ENCODE measurements at places on chromosomes 3 and 15.

DNA sequence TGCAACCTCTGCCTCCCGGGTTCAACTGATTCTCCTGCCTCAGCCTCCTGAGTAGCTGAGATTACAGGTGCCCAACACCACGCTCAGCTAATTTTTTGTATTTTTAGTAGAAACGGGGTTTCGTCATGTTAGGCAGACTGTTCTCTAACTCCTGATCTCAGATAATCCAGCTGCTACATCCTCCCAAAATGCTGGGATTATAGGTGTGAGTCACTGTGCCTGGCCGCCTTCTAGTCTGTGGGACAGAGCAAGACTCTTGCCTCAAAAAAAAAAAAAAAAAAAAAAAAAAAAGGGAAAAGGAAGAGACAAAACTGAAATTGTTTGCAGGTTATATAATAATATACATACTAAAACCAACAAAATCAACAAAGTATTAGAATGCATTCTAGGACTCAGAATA lies 215.2 kb downstream of the PCCB start:
- DNase-seq: no peak

- no peak for DNase-seq
Measured at GRCh38 chr3:141811348-141811747, 48.1 kb downstream of the GRK7 start.

GRCh38 chr3:159458982-159459381 lies 529.7 kb upstream of the IL12A start:
- DNase-seq: no peak

DNA sequence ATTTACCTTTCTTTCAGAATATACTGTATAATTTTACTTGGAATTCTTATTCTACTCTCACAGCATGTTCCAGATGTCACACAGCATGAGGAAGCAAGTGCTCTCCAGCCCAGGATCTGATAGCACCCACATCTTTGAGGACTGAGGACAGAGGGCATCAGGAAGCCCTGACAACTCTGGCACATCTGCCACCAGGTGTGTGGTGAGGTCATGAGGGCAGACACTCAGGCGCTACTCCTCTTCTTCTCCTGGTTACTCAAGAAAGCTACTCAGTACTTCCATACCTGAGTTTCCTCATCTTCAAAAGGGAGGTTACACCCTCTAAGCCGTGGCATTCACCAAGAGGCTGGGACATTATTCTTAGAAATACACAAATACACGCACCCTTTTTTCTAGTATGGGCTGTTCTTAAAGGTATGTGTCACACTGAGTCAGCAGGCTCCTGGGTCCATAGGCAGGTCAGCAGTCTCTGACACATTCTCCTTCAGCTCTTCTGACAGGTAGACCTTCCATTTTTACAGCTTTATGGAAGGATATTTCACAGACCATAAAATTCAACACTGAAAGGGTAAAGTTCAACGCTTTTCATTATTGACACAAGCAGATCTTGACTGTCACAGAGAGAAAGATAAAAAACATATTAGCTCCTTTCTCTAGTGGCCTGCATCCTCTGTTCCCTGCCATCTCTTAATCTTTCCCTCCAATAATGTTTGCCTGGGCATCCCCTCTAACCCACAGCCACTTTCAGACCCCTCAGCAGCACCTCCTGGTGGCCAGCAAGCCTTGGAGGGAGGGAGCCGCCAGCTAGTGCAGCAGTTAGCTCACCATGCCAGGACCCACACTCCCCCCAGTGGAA lies 103.2 kb upstream of the TJP1 start:
- DNase-seq: no peak

DNA sequence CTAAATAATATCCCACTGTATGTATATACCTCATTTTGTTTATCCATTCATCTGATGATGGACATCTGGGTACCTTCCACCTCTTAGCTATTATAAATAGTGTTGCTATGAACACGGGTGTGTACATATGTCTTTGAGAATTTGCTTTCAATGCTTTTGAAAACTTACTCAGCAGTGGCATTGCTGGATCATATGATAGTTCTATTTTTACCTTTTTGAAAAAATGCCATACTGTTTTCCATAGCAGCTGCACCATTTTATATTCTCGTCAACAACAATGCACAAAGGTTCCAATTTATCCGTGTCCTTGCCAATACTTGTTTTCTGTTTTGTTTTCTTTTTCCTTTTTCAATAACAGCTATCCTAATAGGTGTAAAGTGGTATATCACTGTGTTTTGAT lies 77.1 kb downstream of the PEAK1 start:
- DNase-seq: no peak

DNA sequence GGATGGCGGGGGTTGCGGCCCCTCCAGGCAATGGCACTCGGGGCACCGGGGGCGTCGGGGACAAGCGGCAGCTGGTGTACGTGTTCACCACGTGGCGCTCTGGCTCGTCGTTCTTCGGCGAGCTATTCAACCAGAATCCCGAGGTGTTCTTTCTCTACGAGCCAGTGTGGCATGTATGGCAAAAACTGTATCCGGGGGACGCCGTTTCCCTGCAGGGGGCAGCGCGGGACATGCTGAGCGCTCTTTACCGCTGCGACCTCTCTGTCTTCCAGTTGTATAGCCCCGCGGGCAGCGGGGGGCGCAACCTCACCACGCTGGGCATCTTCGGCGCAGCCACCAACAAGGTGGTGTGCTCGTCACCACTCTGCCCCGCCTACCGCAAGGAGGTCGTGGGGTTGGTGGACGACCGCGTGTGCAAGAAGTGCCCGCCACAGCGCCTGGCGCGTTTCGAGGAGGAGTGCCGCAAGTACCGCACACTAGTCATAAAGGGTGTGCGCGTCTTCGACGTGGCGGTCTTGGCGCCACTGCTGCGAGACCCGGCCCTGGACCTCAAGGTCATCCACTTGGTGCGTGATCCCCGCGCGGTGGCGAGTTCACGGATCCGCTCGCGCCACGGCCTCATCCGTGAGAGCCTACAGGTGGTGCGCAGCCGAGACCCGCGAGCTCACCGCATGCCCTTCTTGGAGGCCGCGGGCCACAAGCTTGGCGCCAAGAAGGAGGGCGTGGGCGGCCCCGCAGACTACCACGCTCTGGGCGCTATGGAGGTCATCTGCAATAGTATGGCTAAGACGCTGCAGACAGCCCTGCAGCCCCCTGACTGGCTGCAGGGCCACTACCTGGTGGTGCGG lies 1.9 kb downstream of the CHST2 start:
- no peak for DNase-seq

DNA sequence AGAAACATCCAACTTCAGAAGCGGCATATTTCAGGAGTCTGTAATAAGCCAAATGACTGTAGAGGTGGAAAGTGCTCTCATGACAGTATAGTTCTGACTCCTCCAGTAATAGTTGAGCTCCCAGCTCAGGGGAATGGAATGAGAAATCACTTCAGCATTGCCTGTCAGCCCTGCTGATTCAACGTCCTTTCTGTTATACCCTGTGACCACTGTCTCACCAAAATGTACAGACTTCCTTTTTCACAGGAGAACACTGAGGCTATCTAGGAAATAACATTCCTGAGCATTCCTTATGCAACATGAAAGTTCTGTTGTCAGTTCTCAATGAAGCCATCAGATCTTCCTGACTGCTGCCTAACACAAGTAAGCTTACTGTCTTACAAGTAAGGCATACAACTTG lies 284.5 kb upstream of the MME start:
- no peak for DNase-seq

DNA sequence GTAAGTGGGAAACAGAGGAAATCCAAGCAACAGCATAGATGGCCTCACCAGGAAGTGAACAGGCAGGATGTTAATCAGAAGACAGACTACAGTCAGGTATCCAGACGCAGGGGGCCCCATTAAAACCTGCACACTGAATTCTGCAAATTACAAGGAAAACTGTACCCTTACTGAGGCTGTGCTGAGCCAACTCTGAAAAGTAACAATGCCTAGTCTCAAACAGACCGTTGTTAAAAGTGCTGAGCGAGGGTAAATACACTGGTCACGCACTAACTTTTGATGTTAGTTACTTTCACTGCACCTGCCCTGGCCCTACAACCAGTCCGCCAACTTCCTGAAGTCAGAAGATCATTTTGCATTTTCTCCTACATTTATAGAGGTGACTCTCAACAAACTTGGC lies 1.0 kb downstream of the TAMM41 start:
- DNase-seq: no peak

- DNase-seq: no peak
Measured at GRCh38 chr3:39124876-39125840, 17.7 kb downstream of the TTC21A start.

DNA sequence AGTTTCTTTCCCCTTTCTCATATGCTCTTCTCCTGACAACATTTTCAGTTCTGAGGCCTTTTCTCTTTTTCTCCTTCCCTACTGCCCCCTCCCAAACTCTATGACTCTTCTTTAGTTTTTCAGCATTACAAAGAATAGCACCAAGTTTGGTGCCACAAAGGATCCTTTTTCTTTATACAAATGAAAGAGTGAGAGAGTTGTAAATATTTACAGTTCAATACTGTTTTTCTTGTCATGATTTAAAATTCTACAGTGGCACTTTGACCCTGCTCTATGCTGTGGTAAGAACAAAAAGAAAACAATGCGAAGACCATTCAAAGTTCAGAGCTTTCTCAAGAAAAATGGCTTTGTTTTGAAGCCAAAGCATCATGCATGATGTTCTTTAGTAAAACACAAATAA lies 667.9 kb upstream of the SGO1 start:
- no peak for DNase-seq

DNA sequence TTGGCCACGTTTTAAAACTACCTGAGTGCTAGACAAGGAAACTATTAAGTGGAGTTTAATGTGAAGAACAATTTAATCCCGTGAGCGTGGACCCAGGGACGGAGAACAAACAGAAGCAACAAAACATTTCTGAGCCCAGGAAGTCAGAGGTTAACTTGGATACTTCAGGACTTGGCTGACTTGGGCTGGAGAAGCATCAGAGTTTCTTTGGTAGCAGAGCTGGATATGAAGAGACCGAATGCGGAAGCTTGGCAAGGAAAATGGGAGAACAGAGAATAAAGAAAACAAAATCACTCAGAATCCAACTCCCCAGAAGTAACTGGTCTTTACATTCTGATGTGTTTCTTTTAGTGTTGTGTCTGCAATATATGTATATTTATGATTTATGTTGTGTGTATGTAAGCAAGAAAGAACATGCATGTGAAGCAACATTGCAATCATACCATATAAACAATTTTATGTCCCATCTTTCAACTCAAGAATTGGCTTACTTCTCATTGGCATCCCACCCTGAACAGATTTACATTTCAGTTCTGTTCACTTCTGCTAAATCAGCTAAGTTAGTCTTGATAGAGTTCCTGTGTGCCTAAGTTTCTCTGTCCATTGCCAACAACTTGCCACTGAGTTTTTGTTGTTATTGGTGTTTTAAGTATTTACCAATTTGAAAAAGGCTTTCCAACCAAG lies 17.2 kb upstream of the PLOD2 start:
- DNase-seq: no peak

DNA sequence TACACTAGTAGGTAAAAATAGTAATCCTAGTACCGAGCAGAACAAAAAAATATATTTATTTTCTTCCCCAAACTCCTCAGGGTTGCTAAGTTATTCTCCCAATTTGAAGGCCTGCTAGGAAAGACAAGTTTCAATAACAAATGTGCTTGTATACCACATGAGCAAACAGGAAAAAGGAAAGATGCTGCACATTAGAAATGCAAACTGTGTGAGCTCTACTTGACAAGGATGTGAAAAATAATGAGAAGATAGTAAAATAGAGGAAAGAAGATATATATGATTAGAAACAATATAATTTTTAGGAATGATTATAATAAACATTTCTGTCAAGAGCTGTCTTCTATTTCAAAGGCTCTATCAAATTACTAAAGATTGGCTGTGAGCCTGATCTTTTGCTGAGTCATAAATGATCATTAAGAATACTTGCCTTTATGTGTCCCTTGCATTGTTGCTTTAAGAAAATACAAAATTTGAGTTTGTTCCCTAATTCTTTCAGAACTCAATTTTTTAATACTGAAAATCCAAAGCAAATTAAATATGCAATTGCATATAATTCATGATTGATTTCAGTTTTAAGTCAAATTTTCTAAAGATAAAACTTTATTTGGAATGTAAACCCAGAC lies 174.2 kb downstream of the NEK10 start:
- no peak for DNase-seq

DNA sequence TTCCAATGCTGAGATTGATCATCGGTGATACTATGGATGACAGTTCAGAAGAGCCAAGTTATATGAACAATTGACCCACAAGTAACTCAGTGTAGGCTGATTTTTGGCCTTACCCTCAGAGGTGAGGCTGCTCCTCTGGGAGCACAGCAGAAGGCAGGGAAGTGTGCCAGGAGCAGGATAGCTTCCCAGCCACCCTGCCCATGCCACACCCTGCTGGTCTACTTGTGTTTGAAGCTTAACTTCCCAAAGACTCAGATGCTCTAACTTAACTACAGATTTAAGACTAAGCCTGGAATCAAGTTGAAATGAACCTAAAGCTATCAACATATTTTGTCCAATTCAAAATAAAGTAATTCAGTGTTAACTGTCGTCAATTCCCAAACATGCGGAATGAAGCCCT lies 77.5 kb downstream of the BOC start:
- no peak for DNase-seq

DNA sequence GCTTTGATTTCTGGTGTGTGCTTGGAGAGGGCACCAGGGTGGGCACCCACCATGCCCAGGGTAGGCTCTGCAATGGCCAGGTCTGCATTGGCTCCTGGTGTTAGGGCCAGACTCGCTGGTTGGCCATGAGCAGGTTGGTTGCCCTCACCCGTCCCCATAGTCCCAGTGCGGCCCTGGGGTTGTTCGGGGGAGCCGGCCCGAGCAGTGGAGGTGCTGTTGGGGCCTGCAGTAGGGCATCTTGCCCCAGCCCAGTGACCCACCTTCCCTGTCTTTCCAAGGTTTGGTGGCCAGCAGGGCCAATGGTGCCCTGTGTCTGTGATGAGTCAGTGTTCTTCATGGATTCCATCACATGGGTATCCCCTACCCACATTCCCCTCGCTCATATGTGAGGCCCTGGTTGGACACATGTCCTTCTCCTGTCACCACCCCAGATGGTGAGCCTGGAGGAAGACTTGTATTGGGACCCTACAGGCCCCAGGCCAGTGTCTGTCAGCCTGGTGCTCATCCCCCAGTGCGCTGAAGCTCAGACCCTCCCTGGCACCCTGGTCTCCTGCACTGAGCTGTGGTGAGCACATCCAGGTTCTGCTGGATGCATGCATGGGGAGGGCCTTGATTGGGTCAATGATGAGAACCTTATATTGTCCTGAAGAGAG lies 190.1 kb downstream of the UBE3A start:
- peak; percentile 6 for DNase-seq

DNA sequence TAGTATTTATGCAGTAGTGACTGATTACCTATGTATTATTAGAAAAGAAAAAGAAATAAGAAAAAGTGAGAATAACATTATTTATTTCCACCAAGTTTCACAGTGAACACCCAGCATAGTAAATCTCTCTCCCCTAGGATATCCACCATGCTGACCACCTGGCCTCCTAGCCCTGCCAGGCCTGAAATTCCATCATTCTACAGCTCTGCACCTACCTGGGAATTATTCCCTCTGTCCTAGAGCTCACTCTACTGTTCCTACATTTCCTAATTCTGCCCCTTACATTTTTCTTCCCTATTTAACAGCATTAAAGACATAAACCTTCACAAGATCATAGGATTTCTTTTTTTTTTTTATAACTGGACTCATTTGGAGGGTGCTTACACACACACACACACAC lies 525.3 kb upstream of the PPP2R3A start:
- no peak for DNase-seq
